ENCODE measurements at places on chromosomes 1 and 21.

- no peak for DNase-seq
Measured at GRCh38 chr1:167400359-167400953, 117.9 kb downstream of the CD247 start.

- peak; percentile 18 for DNase-seq
Measured at GRCh38 chr1:143720087-143721023, 251.4 kb downstream of the FAM72C start.

GRCh38 chr1:212381397-212382035, 33.2 kb downstream of the PACC1 start:
- no peak for DNase-seq

GRCh38 chr1:231420959-231421545, 1.0 kb downstream of the EGLN1 start:
- DNase-seq: peak; percentile 46

DNA sequence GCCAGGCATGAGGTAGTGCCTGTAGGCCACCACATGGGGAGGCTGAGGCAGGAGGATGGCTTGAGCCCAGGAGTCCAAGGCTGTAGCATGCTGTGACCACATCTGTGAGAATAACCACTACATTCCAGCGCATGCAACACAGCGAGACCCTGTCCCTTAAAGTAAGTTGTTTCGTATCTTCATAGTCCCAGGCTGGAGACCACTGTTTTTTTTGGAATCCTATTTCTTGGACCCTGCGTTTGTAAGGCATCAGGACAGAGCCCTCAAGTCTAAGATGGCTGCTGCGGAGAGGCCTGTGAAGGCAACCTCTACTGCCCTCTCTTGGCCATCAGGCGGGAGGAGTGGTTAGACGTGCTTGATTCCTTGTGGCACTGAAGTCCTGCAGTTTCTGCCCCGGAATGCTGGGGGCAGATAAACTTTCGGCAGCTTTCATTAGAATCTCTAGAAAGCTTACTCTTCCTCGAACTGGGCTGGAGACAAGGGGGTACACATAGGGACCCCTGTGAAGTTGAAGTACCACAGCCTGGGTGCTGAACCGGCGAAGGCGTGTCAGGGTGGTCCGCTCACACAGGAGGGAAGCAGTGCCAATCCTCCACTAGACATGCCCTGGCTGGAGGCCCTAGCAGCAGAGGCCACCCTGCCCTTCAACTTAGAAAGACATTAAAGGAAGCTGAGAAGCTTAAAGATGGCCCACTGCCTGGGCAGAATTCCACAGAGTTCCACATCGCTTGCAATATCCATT, 36.6 kb downstream of the RABIF start:
- peak; percentile 69 for DNase-seq
